ENCODE measurements at places on chromosomes 13 and 19.

- DNase-seq, result peak; percentile 49
Observed at GRCh38 chr19:19388568-19389555, 16.6 kb upstream of the GATAD2A start.

DNA sequence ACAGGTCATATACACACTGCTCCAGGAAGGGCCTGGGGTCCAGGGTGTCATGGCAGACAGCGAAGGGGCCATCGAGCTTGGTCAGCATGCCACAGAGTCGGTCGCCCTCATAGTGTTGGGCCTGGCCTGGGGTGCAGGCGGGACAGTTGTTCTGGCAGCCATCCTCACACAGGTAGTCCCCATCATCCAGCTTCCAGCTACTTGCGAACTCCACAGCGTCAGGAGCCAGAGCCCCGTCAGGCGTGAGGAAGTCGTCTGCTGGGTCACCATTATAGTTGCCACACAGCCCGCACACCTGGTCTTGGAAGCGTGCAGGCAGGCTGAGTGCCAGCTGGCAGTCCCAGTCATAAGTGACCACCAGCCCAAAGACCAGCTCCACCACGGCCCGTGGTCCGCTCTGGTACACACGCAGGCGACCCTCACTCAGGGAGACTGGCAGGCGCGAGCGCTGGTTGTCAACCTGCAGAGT, 16.2 kb downstream of the FCGBP start:
- DNase-seq, result no peak

DNA sequence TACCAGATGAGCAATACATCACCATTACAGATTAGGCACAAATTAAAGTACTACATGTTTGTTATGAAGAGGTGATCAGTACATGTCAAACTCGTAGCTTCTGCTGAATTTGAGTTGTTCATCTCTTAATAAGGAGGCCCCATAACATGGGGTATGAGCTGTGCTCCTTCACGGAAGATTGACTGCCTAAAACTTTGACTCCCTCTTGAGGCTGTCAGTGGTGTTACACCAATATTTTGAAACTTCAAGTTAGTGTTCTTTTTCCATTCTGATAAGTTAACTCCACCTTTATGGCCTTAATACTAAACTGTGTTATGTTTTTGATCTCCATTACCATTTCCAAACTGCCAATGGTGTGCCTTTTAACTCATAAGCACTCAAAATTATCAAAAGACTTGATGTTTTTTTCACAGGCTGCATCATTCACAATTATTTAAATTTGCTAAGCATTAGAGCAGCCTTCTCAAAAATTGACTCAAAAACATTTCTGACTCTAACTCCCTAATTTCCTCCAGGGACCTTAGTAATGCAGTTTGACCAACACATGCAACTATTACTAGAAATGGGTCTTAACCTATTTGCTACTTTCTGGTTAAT, 1591.5 kb downstream of the PCDH9 start:
- peak; percentile 59 for DNase-seq

- no peak for DNase-seq
Observed at GRCh38 chr19:18109341-18109732, 11.8 kb downstream of the MAST3 start.

- peak; percentile 28 for DNase-seq
Observed at GRCh38 chr19:51735759-51736449, 12.1 kb upstream of the HAS1 start.

GRCh38 chr19:15292847-15293582, 39.3 kb downstream of the BRD4 start:
- DNase-seq, result peak; percentile 98

- no peak for DNase-seq
Observed at GRCh38 chr19:11460207-11460606, 20.6 kb downstream of the ELAVL3 start.

DNA sequence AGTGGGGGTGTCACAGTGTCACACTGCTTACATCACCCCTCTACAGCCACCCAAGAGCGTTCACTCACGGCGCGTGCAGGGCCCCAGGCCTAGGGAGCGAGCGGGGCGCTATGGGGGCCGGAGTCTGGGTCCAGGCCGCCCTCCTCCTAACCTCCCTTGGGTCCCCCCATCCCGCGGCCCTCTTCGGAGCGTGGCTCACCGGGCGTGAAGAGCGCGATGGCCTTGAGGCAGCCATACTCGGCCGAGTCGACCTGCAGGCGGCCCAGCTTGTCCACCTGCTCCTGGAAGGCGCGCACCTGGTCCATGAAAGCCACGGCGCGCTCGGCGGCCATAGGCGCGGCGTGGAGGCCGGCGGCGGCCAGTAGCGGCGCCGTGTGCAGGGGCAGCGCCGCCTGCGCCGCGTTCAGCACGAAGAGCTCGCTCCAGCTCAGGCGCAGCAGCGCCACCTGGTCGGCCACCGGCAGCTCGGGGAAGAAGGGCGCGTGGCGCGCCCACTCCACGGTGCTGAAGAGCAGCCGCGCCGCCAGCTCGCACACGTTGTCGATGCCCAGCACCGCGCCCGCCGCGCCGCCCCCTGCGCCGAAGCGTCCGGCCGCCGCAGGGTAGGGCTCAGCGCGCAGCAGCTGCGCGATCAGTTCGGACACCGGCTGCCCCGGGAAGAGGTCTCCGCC, 9.4 kb downstream of the OCEL1 start:
- peak; percentile 66 for DNase-seq

DNA sequence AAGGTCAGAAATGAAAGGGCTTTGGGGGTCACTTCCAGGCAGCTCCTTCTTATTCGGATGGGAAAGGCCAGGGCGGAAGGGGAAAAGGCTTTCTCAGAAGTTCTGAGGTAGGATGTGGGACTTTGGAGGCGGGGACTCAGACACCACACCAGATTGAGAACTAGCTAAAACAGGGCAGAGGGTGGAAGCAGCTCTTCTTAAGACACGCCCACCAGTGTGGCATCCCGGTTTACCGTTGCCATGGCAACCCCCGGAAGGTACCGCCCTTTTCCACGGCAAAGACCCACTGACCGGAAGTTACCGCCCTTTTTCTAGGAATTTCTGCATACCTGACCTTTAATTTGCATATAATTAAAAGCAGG, 3.8 kb upstream of the LILRA5 start:
- no peak for DNase-seq

DNA sequence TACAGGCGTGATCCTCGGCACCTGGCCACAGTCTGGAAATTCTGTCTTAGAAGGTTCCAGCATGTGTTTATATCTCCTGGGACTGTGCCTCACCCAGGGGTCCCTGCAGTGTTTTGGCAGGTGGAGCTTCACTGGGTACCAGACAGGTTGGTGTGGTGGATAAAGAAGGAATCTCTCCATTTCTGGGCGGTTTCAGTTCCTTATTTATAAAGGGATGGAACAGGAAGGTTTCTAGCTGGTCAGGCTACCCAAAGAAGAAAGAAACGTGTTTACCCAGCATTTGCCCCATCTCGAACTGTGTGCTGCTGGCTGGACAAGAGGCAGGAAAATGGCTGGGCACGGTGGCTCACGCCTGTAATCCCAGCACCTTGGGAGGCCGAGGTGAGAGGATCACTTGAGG, 9.8 kb downstream of the PNPLA6 start:
- DNase-seq, result no peak

Measured in hematopoietic multipotent progenitor cell treated with erythropoietin and hydrocortisone succinate and interleukin-3 and kit ligand, for 8 days (in vitro differentiated cells).